ENCODE measurements at places on chromosomes 12 and 14.

- no peak for DNase-seq
These were observed 27.7 kb upstream of the MYL2 start for GRCh38 chr12:110948041-110948440.

- DNase-seq = peak; percentile 27
These were observed 67.5 kb downstream of the SLC41A2 start for GRCh38 chr12:104890476-104891096.

DNA sequence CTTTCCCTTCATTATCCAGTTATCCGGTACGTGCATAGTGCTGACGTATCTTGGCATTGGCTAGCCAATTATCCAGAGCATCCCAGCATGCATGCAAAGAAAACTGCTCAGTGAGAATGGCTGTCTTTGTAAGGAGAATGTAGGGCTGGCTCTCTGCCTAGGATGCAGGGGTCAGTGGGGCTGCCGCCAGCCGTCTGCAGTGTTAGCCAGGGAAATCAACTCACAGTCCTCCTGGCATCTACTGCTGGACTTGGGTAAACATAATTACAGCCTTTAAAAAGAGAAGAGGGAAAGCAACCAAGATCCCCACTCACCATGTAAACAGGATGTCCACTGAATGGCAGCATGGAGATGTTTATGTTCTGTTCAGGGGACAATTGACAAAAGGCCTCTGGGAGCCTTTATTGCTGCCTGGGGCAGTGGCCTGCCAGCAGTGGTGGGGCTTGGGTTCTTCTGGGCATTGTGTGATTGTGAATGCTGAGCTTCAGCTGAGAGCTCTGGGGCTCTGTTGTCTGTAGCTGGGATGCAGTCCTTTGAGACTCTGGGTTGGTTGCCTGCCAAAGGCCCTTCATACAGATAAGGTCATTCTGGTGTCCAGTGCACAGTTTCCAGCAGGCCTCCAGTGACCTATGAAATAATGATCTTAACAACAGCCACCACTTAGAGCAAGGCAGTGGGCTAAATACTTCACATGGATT, 121.8 kb downstream of the TBC1D30 start:
- no peak for DNase-seq

- no peak for DNase-seq
These were observed 66.3 kb downstream of the INSM2 start for GRCh38 chr14:35600253-35600652.

DNA sequence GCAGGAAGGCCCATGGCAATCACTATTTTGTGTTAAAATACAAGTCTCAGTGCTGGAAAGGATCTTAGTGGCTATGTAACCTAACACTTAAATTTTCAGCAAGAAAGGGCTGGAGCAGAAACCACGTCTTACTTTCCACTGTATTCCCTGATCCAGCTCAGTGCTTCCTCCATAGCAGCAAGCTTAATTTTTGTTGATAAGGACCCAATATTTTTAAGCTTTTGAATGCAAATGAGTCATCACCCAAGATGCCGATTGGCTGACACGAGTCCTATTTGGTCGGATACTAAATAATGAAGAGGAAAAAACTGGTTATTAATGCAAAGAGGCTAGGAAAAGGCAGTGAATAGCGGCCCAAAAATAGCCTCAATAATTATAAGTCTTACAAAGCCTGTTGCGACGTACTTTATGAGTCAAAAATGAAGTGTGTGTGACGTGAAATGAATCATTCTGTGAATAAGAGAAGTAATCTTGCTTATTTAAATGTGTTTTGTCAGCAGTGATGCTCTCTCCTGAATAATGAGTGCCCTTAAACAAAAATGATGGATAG, 46.9 kb upstream of the IGF1 start:
- no peak for DNase-seq

GRCh38 chr14:50318031-50318626, 6.0 kb downstream of the DMAC2L start:
- DNase-seq = peak; percentile 13

DNA sequence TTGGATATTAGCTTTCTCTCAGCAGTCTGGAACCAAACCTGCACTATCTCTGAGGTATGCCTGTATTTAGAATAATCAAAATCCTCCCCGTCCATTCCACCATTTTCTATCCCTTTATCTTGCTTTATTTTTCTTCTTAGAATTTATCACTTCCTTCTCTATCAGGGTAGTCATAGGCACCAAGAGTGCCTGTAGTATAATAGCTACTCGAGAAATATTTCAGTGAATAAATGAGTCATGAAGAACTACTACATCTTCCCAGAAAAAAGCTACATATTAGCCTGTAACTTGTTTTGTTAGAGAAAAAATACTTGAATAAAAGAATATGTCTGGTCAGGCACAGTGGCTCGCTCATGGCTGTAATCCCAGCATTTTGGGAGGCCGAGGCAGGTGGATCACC, 4.3 kb downstream of the SLC2A14 start:
- DNase-seq = no peak

DNA sequence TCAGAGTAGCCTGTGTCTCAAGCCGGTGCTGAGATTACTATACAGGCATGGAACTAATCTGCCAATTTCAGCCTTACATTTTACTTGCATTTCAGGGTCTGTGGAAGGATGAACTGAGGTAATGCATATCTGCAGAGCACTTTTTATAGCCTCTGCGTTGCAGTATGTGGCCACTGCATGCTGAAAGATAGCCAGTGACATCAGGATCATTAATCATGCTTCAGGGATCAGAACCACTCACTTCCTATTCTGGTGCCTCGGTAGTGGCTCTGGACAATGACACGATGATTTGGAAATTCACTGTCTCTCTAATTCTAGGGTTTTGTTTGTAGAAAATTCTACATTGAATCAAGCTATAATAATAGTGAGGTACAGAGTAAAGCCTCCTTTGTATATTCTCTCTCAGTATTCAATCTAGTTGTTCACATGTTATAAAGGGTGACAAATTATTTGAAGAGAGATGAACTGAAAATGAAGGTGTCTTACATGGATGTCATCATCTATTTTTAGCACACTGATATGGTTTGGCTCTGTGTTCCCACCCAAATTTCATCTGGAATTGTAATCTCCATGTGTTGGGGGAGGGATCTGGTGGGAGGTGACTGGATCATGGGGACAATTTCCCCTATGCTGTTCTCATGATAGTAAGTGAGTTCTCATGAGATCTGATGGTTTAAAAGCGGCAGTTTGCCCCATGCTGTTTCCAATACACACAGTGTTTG, 554.3 kb upstream of the MIS18BP1 start:
- no peak for DNase-seq

- no peak for DNase-seq
These were observed at the start of gene SLC6A15 for GRCh38 chr12:84912198-84913128. TSS of gene SLC6A15 (minus strand) at chr12:84912799. CDS start at chr12:84892120, 20,679 bp downstream.

GRCh38 chr12:24480766-24481449, 468.0 kb downstream of the BCAT1 start:
- DNase-seq = no peak

Measured in OCI-LY7 (cell line).